SW 1271 (cell line): ENCODE measurements at places on chromosomes 2 and 18.

GRCh38 chr2:112714836-112715631, 5.8 kb upstream of the NT5DC4 start:
- no peak for DNase-seq

DNA sequence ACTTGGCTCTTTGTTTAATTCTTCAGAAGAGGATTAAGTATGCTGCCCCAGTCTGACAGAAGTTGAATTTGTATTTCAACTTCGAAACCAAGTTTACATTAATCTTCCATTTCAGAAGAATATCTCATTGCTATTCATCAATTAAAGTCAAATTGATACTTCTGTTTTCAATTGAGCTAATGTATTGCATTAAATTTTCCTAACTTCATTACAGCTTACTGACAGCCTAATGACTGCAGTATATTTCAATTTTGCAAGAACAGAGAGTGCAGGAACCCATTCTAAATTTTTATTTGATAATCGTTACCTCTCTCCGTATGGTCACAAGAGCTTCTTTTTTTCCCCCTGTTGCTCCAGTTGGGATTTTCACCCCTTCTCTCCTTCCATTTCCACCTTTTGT, 218.0 kb downstream of the CALCRL start:
- DNase-seq, result no peak

GRCh38 chr18:25189391-25190185, 162.4 kb downstream of the ZNF521 start:
- DNase-seq, result no peak

GRCh38 chr2:227614246-227614645, 394 bp downstream of the SCYGR3 start:
- no peak for DNase-seq

- no peak for DNase-seq
These were observed 156.3 kb downstream of the EML6 start for GRCh38 chr2:54879598-54880332.

DNA sequence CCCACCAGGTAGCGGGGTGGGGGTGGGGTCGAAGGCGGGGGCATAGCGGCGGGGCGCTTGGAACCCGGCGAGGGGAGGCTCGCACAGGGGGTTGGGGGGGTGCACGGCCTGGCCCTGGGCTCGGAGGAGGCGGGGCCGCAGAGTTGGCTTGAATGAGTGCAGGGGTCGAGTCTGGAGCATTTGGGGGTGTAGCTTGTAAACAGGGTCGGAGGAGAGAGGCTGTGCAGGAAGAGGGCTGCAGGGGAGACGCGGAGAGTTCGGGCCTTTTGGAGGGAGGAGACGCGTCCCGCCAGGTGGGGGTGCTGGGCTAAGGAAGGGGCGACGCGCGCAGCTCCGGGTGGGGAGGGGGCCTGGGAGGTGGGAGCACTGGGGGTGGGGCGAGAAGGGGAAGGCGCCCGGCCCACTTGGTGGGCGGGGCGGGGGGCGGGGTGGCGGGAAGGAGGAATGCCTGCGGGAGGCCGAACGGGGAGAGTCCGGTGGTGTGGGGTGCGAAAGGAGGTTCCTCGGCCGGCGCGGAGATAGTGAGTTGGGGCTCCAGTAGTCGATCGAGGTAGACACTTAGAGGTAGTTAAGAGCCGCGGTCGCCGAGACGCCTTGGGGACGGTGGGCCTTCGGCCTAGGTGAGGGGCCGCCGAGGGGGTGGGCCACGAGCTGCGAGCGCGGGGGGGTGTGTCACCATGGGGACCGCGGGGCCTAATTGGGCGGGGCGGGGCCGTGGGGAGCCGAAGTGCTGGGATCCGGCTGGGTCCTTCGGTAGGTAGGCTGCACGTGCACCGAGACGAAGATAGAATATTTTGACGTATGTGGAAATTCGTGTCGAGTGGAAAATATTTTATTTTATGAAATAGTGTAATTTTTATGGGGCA, 774 bp downstream of the MSH6 start:
- peak; percentile 85 for DNase-seq

DNA sequence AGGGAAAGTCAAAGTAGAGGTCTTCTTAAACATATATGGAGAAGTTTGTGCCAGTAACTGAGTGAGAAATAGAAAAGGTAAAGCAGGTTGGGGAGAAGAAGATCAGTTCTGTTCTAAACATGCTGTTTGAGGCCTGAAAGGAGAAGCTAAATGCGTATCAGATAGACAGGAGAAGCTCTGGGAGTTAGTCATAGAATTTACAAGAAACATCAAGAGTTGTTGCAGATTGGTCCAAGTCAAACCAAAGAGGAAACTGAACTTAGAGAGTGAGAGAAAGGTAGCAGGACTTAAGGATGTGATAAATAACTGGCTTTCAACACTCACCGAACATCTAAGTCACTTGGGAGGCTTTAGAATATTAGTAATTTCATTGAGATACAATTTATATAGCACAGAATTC, 29.2 kb upstream of the CERS6 start:
- no peak for DNase-seq

- DNase-seq, result no peak
These were observed 13.5 kb upstream of the CNOT11 start for GRCh38 chr2:101238930-101239759.

- no peak for DNase-seq
These were observed 104.5 kb upstream of the YWHAQ start for GRCh38 chr2:9735335-9735734.

- no peak for DNase-seq
These were observed 144.1 kb downstream of the SMAD7 start for GRCh38 chr18:48806551-48807261.
